ENCODE measurements at places on chromosomes 2 and 18. TPM values are rescaled to one million over a fixed set of nuclear protein-coding genes. Genes with fewer than 3 reads are reported as not detected.

- DNase-seq = no peak
These were observed 6.1 kb upstream of the SLC35F5 start for GRCh38 chr2:113762377-113763118.

DNA sequence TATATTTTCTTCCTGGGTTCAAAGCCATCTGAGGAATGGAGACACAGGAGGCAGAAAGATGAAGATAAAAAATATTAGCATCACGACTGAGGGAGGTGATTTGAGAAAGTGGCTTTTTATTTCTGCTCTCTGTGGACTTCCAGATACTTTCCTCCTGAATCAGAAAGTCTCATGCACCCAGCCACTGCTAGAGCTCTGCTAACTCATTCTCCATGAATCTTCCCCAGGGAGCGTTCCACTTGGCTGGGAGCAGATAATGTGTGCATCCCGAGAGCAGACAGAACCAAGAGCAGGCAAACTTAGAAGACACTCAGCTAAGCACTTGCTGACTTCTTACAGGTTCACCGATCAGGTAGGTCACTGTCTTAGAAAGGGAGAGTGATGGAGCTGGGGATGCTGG, 264.1 kb upstream of the THUMPD2 start:
- no peak for DNase-seq

GPBAR1 gene
- total RNA-seq = 0.35 TPM

DNA sequence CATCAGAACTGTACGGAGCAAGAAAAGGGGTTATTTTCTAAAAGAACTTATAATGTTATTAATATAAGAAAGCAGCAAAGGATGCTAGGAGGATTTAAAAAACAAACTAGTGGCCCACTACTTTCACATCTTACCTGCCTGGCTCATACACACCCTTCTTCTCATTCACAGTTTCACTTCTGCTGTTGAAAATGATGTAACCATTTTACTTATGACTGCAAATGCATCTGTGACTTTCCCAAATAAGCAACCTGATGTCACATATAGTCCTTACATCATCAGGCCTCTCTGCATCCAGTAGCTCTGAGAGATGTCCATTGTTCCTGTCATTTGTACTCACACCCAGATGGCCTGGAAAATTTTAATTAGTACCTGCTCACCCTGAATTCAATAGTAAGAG, 101.8 kb upstream of the MYO3B start:
- no peak for DNase-seq

DNA sequence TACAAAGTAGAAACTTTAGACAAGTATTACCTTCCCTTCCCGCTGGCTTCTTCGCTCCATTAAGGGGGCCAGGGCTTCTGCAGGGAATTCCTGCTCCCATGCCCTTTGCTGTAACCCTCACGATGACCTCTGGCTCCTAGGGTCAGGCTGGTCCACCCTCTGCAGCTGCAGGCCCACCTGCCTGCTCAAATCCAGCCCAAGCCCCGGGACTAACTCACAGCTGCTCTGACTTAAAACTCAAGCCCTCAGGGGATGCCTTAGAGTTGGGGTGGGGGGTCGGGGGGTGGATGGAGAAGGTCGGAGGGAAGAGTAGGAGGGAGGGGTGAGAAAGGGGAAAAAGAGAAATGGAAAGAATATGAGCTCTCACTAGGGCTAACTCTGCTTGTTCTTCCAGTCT, 4.9 kb downstream of the IGFBP5 start:
- no peak for DNase-seq

- no peak for DNase-seq
These were observed 67.7 kb downstream of the EPAS1 start for GRCh38 chr2:46364797-46365457.

ARHGAP15 gene
- not detected for total RNA-seq

DNA sequence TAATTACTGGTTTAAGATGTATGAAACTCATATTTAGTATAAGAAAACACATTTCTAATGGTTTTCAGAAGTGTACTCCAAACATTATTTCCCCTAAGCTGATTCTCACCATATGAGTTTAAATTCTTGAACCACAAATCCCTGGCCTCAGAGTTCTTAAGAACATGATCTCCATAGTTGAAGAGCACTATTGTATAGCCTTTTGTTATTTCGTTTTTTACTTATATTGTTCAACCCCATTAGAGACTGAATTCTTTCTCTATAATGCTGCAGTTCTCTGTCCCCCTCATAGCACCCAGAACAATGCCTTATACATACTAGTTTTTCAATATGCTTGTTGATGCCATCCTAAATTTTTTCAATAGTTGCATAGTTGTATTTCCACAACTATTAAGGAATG, 85.5 kb upstream of the TMEM17 start:
- no peak for DNase-seq

DNA sequence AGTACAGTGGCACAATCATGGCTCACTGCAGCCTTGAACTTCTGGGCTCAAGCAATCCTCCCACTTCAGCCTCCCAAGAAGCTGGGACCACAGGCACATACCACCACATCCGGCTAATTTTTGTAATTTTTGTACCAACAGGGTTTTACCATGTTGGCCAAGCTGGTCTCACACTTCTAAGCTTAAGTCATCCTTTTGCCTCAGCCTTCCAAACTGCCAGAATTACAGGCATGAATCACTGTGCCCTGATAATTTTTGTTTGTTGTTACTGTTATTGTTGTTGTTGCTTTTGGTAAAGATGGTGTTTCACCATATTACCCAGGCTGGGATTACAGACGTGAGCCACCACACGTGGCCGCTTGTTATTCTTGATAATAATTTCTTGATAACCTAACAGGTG, 10.5 kb upstream of the COBLL1 start:
- no peak for DNase-seq

FBXO15 gene
- 0.10 TPM for total RNA-seq
